Activated CD4-positive, alpha-beta T cell treated with anti-CD3 and anti-CD28 coated beads, Interleukin-2, amount 50 U/mL, for 4 hours (primary cell): ENCODE measurements at places on chromosomes 13 and 19.
A peak's percentile ranks its signal among the peaks of the same experiment; 100 is the strongest.

DNA sequence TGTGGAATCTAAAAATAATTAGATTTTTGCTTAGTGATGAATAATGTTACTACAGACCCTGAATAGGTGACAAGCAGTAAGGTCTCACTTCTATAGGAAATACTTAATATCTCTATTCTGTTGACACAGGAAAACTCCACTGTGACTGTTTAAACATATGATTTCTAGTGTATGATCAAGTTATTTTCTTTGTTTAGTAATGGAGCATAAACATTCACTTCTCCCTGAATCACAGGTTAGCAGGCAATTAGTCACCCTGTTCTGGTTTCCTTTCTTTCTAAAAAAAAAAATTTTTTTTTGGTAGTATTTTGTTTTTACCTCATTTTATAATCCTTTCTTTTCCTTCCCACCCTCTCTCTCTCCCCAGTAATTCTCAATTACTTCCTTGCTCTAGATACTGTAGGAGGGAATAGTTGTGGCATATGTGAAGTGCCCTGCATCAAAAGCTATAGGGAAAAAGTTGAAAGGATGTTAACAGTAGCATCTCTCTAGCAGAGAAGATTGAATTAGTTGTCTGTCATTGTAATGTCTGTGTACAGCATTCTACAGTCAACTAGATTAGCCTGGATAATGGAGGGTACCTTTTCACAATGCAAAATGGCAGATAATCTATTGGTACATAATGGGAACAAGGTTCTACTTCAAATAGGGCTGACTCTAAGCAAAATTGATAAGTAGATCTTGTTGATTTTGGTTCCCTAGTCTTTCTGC, 3.5 kb downstream of the HS6ST3 start:
- no peak for DNase-seq

DNA sequence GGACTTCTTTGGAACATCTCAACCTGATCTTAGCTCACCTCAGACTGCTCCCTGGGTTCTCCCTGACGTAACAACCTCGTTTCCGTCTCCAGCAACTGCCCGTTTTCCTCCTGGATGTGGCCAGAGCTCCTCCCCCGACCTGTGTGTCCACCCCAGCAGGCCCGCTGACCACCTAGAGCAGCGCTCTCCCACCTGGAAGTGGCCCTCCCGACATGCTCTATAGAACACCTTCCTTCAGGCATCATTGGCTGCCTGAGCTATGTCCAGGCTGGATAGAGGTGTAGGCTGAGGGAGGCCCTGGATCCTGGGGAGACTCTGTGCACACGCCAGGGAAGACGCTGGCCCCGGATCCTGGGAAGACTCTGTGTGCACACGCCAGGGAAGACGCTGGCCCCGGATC, 81.3 kb downstream of the TEX29 start:
- no peak for DNase-seq

DNA sequence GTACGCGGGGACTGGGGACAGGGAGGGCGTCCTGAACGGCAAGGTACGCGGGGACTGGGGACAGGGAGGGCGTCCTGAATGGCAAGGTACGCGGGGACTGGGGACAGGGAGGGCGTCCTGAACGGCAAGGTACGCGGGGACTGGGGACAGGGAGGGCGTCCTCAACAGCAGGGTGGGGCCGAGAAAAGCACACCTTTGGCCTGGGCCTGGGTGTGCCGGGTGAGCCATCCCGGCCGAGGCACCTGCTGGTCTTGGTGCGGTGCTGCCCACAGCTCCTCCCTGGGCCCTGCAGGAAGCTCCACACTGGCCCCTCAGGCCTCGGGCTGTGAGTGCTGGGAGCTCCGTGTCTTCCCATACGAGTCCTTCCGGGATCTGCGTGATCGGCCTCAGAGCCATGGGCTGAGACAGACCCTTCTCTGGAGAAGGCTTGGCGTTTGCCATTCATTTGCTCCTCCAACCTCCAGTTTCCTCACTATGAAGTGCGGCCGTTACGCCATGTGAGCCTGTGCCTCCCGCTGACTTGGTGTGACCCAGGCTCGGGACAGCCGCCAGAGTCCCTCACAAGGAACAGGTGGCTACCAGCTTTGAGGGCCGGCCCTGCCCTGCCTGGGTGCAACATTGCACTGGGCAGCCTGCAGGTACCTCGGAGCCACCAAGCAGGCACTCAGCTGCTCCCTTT, 7.8 kb upstream of the ZNF554 start:
- no peak for DNase-seq

DNA sequence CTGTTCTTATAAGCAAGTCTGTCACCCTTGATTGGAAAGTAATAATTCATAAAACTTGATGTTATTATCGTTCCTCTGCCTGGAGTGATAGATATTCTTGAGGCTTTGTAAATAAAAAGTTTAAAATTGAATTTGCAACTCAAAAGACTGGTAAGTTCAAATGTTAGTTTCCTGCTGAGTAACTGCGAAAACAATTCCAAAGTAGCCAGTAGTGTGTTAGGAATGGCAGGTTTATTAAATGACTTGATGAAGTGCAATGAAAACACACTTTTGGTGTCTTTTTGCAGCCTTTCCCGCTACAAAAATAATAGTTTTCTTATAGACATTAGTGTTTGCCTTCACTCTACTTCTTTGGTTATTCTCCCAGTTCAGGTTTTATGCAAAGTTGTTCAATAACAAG, 299.3 kb downstream of the DLEU7 start:
- DNase-seq: no peak

DNA sequence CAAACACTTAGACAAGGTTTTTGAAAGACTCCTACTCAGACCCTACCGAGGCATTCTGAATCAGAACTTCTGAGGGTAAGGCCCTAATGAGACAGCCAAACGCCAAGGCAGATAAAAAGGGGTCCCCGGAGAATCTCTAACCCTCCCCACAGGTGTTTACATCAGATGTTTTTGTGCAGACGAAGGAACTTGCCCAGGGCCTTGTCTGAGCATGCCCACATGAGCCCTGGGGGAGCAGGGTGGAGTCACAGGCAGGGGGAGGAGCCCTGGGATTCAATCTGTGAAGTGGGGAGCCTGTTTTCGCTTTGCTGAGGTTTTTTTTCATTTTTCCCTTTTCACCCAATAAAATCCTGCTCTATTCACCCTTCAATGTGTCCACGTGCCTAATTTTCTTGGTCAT, 61.6 kb upstream of the MED4 start:
- peak; percentile 70 for DNase-seq

DNA sequence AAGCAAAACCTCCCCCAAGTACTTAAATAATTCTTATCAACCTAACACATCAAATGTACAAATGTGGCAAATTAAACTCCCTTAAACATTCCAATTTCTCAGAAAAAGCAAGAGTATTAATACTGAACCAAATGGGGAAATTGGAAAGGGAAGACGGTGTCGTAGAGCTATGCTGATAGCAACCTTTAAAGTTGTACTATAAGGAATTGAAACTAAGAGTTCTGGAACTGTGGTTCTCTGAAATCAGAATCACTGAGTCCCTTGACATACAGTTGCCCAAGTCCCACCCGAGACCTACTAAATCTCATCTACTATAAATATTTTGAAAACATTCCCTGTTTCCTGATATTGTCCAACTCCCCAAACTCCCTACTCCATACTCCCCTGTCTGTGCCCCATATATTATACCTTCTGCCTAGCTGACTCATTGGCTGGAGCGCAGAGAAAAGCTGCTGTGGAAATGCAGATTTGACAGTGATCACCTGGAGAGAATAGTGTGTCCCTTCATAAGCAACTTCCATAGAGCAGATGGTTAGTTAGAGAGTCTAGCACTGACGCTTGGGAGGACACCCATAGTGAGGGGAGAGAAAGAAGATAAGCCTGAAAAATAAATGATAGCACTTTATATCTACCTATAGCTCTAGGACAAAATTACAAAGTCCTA, 51.4 kb upstream of the ITM2B start:
- DNase-seq: no peak

DNA sequence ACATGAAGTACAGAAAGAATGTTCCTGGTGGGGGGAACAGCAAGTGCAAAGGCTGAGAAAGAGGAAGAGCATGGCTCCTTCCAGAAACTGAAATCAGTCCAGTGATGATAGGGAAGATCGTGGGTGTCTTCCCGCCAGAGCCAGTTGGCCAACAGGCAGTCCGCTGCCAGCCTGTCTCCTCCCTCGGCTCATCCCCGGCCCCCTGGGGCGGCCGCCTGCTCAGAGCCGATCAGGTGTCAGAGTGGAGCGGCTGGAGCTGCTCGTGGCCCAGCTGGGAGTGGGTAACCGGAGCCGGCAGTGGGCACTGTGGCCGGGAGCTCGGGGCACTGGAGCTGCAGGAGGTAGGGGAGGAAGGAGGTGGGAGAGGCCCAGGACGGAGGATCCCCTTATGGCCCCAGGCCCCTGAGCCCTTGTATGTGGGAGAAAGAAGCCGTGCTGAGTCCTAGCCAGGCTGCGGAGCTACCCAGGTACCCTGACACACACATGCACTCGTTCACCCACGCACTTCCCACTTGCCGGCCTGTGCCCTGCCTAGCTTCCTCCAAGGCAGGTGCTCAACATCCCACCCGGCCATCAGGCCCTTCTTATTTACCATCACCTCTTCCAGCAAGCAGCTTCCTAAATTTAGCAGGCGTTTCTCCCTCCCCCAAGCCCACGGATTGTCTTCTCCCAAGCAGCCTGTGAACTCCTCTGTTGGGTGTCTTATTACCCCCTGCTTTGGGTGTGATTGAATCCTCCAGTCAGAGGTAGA, 1.7 kb downstream of the ANKRD24 start:
- no peak for DNase-seq

GRCh38 chr13:90943946-90944345, 403.5 kb upstream of the MIR17HG start:
- DNase-seq: no peak

GRCh38 chr19:41325947-41326706, 16.2 kb downstream of the CCDC97 start:
- DNase-seq: no peak
